Activated CD8-positive, alpha-beta T cell treated with anti-CD3 and anti-CD28 coated beads, Interleukin-2, amount 10 ng/mL, durations not matched to agents 7 days and 5 days (primary cell): ENCODE measurements at places on chromosomes 3 and 15. TPM values are rescaled to one million over a fixed set of nuclear protein-coding genes. Genes with fewer than 3 reads are reported as not detected.

CCR3 gene
- 0.37 TPM for total RNA-seq

C3orf85 gene
- total RNA-seq = not detected

KCNAB1 gene
- not detected for total RNA-seq

SYNPR gene
- total RNA-seq = not detected

LRRIQ4 gene
- 0.16 TPM for total RNA-seq

GRCh38 chr3:45681846-45682245 is 7.3 kb upstream of the SACM1L start:
- peaks cover 26% of the 10 kb centered on the region for H3K4me1 ChIP-seq
- no peaks in the 10 kb centered on the region for H3K27me3 ChIP-seq
- peaks cover 36% of the 10 kb centered on the region for H3K36me3 ChIP-seq
- H3K27ac ChIP-seq = peak overlapping the region; percentile 45
- no peak overlapping the region for H3K4me3 ChIP-seq

DNA sequence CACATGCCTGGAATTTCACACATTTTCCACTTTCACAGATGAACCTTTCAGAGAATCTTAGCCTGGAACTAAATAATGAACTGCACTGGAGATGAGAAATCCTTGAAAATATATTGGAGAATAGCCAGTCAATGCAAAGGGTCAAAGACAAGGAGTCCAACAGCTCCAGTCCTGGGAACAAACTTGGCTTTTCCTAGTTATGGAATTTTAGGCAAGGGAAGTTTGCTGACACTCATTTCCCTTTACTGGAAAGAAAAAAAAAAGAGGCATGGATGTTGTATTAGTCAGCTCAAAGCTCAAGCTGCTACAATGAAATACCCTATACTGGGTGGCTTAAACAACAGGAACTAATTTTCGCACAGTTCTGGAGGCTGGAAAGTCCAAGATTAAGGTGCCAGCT is 690.8 kb upstream of the ARPP21 start:
- H3K4me1 ChIP-seq = no peaks in the 10 kb centered on the region
- no peak overlapping the region for H3K27ac ChIP-seq
- H3K27me3 ChIP-seq = no peaks in the 10 kb centered on the region

DNA sequence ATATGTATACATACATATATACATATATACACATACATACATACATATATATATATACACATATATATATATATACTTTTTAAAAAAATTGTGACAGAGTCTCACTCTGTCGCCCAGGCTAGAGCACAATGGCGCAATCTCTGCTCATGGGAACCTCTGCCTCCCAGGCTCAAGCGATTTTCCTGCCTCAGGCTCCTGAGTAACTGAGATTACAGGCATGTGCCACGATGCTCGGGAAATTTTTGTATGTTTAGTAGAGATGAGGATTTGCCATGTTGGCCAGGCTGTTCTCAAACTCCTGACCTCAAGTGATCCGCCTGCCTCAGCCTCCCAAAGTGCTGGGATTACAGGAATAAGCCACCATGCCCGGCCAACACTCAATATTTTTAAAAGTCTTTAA is 302.5 kb downstream of the UNC13C start:
- no peak for DNase-seq
- H3K27ac ChIP-seq = no peak overlapping the region
- no peaks in the 10 kb centered on the region for H3K4me1 ChIP-seq
- no peaks in the 10 kb centered on the region for H3K36me3 ChIP-seq

- no peak overlapping the region for H3K27ac ChIP-seq
- H3K36me3 ChIP-seq = no peaks in the 10 kb centered on the region
- no peak for DNase-seq
- H3K4me1 ChIP-seq = no peaks in the 10 kb centered on the region
- no peak overlapping the region for H3K4me3 ChIP-seq
Observed at GRCh38 chr3:103624271-103624670, 1189.5 kb downstream of the ZPLD1 start.

GRCh38 chr15:78727561-78727960 is 83.7 kb downstream of the ADAMTS7 start:
- H3K36me3 ChIP-seq = no peaks in the 10 kb centered on the region
- H3K27ac ChIP-seq = no peak overlapping the region
- no peaks in the 10 kb centered on the region for H3K27me3 ChIP-seq
- no peak for DNase-seq
- no peak overlapping the region for H3K4me3 ChIP-seq

DNA sequence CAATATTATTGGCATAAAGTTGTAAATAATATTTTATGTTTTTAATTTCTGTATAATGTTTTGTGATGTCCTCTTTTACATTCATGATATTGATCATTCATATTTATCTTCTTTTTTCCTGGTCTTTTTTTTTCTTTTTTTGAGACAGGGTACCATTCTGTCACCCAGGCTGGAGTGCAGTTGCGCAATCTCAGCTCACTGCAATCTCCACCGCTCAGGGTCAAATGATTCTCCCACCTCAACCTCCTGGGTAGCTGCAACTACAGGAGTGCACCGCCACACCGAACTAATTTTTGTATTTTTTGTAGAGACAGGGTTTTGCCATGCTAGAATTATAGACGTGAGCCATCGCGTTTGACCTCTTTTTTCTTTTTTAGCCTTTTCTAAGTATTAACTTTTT is 52.9 kb downstream of the USF3 start:
- H3K27me3 ChIP-seq = no peaks in the 10 kb centered on the region
- no peak for DNase-seq
- H3K4me3 ChIP-seq = no peak overlapping the region
- H3K27ac ChIP-seq = no peak overlapping the region
- no peaks in the 10 kb centered on the region for H3K4me1 ChIP-seq

- no peak overlapping the region for H3K4me3 ChIP-seq
- no peak overlapping the region for H3K27ac ChIP-seq
- H3K4me1 ChIP-seq = no peaks in the 10 kb centered on the region
- DNase-seq = no peak
Observed at GRCh38 chr3:47533996-47534454, 20.5 kb upstream of the ELP6 start.

- H3K4me1 ChIP-seq = no peaks in the 10 kb centered on the region
- no peak for DNase-seq
- no peaks in the 10 kb centered on the region for H3K36me3 ChIP-seq
- H3K4me3 ChIP-seq = no peak overlapping the region
- no peaks in the 10 kb centered on the region for H3K27me3 ChIP-seq
Observed at GRCh38 chr15:97009031-97009431, 678.5 kb downstream of the NR2F2 start.

DNA sequence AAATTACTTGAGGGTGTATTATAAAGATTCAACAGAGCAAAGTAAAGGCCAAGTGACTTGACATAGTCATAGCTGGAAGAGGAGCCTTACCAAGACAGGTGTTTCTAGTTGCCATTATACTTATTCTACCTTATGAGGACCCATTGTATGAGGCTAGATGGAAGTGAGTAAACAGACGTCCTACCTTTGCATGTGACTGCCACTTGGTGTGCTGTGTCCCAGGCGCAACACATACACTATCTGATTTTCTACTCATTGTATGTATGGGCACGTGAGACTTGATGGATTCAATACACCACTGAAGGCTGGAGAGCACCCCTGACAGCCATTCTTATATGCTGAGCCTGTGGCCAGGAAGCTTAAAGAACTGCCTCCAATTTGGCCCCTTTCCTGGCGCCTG is 40.5 kb downstream of the BOC start:
- peaks cover 2% of the 10 kb centered on the region for H3K4me1 ChIP-seq
- DNase-seq = no peak
- H3K36me3 ChIP-seq = no peaks in the 10 kb centered on the region
- no peak overlapping the region for H3K27ac ChIP-seq
- no peak overlapping the region for H3K4me3 ChIP-seq

DNA sequence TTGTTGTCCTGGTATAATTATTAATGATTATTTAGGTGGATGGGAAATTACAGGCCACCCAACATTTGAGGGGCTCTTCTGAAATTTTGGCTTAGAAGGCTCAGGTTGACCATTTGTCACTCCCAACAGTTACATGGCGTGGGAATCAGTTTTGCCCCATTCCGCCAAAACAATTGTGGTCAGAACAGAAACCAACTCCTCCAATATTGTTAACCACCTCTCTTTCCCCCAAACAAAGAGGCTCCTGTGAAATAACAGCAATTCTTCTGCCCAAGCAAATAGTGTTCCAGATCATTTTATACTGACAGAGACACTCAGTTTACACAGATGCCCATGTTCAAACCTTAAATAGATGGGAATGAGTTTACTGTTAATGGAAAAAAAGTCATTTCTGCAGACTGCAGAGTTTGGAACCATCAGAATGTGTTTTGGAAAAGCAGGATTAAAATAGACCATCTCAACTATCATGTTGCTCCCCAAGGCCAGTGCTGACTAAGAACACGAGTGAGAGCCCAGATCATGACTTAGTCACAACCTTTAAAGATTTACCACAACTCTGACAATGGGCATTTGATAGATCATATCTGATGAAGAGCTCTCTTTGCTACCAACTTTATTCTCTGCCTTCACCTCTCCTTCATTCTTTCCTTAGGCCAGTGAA is 102.1 kb downstream of the DUT start:
- H3K4me3 ChIP-seq = no peak overlapping the region
- H3K27ac ChIP-seq = no peak overlapping the region

DNA sequence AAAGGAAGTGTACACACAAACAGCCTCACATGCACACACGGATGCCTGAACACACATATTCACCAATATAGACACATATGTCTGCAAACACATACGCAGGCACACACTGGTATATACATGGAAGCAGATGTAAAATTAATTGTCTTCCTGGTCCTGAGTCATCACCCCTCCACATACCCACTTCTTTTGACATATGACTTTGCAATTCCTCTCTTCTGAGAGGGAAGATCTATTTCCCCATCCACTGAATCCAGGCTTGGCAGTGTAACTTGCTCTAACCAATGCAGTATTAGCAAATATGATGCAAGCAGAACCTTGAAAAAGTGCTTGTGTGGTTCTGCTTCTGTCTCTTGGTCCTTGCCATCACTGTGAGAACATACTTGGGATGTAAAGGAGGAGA is 76.8 kb upstream of the HRH1 start:
- no peak overlapping the region for H3K4me3 ChIP-seq
- no peaks in the 10 kb centered on the region for H3K36me3 ChIP-seq
- H3K27me3 ChIP-seq = peaks cover 21% of the 10 kb centered on the region

DNA sequence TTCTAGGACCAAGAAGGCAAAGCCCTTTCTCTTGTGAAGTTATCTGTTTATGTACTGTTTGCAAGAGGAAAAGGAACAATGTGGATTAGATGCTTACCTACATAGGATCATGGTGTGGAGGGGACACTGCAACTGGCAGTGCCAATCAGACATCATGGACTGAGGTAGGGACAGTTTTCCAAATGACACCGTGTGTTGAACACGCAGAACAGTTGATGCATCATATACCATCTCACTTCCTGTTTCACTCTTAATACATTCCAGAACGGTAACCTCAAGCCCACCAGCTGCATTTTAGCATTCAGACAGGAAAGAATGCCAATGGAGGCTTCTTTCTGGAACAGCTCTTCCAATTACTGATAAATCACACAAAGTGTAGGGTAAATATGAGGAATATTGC is 397.7 kb upstream of the LMCD1 start:
- no peak overlapping the region for H3K4me3 ChIP-seq
- H3K4me1 ChIP-seq = no peaks in the 10 kb centered on the region
- no peak for DNase-seq
- no peaks in the 10 kb centered on the region for H3K27me3 ChIP-seq

DNA sequence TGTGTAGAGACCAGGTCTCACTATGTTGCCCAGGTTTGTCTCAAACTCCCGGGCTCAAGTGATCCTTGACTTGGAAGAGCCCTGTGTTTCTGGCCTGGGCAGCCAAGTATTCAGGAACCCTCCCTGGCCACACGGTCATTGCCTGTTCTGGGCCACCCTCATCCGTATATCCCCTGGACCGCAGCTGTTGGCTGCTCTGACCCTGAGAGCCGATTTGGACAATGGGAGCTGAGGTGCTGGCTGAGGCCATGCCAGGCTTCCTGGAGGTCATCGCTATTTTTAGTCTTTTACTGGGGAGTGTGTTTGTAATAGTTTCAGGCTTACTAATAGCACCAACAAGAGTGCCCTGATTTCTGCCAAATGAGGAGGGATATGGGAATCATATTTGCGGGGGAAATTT is 60.7 kb downstream of the ADAMTS7 start:
- H3K27ac ChIP-seq = no peak overlapping the region
- no peaks in the 10 kb centered on the region for H3K27me3 ChIP-seq
- H3K4me3 ChIP-seq = no peak overlapping the region
- peaks cover 4% of the 10 kb centered on the region for H3K4me1 ChIP-seq
- no peak for DNase-seq
- no peaks in the 10 kb centered on the region for H3K36me3 ChIP-seq

GRCh38 chr3:10268930-10269329 is 20.7 kb downstream of the TATDN2 start:
- no peak overlapping the region for H3K4me3 ChIP-seq
- H3K36me3 ChIP-seq = peaks cover 64% of the 10 kb centered on the region
- H3K27ac ChIP-seq = no peak overlapping the region
- H3K4me1 ChIP-seq = peaks cover 47% of the 10 kb centered on the region
- DNase-seq = no peak
- no peaks in the 10 kb centered on the region for H3K27me3 ChIP-seq

DNA sequence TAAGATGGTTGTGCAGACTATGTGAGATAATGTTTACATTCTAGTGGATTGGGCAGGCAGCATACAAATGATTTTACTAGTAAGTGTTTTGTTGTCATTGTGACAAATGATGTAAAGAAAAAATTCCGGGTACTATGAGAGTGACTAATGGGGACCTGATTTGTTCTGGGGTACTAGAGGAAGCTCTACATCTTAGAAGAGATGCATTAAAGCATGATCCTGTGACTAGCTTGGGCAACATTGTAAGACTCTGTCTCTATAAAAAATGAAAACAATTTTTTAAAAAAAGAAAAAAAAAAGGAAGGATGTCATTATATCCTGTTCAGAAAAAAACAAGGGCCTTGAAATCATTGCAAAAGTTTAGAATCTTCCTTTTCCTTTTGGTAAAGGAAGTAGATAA is 58.1 kb upstream of the MYRIP start:
- no peak overlapping the region for H3K4me3 ChIP-seq
- no peaks in the 10 kb centered on the region for H3K27me3 ChIP-seq
- H3K36me3 ChIP-seq = no peaks in the 10 kb centered on the region

- H3K27ac ChIP-seq = no peak overlapping the region
- no peaks in the 10 kb centered on the region for H3K36me3 ChIP-seq
- no peak for DNase-seq
- no peaks in the 10 kb centered on the region for H3K4me1 ChIP-seq
Observed at GRCh38 chr3:27326629-27327545, 42.3 kb downstream of the NEK10 start.

- H3K4me1 ChIP-seq = no peaks in the 10 kb centered on the region
- DNase-seq = no peak
- no peak overlapping the region for H3K4me3 ChIP-seq
- no peaks in the 10 kb centered on the region for H3K27me3 ChIP-seq
Observed at GRCh38 chr3:8846176-8846575, 76.8 kb upstream of the OXTR start.

DNA sequence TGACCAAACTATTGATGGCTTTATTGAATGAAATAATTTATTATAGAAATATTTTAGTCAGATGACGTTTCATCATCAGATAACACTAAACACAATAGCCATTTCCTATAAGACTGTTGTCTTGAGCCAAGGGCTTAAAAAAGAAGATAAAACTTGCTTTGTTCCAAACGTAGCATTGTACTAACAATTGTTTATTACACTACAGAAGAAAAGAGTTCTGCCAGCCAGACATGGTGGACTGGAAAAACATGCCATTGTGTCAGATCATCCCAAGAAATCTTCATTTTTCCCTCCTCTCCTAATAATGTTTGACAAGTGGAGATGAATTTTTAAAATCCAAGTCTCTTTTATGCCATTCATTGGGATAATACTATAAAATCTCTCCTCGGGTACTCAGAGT is 203.3 kb downstream of the CDIN1 start:
- no peaks in the 10 kb centered on the region for H3K27me3 ChIP-seq
- no peaks in the 10 kb centered on the region for H3K36me3 ChIP-seq
- DNase-seq = no peak

- H3K27ac ChIP-seq = no peak overlapping the region
- no peaks in the 10 kb centered on the region for H3K27me3 ChIP-seq
- H3K4me3 ChIP-seq = no peak overlapping the region
- no peak for DNase-seq
- H3K4me1 ChIP-seq = no peaks in the 10 kb centered on the region
Observed at GRCh38 chr3:157444797-157445184, 8.1 kb downstream of the PTX3 start.
